ENCODE measurements at places on chromosomes 13 and 19.
A peak's percentile ranks its signal among the peaks of the same experiment; 100 is the strongest.

DNA sequence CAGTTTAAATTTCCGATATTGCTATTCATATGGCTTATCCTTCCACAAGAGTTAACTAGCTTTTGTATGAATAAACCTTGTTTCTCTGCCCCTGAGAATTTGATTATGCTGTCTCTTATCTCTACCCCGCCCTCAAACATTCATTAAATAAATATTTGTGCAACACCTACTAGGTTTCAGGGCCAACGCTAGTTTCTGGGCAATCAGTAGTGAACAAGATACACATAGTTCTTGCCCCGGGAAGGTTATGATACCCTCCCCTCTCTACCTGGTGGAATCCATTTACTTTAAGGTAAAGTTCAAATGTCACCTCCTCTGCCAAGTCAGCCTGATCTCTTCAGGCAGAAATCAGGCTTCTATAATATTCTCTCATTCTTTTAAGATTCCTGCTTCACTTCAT is 16.6 kb upstream of the USP12 start:
- DNase-seq = no peak

GRCh38 chr19:33440682-33441081 is 67.2 kb downstream of the CEBPG start:
- DNase-seq = no peak

DNA sequence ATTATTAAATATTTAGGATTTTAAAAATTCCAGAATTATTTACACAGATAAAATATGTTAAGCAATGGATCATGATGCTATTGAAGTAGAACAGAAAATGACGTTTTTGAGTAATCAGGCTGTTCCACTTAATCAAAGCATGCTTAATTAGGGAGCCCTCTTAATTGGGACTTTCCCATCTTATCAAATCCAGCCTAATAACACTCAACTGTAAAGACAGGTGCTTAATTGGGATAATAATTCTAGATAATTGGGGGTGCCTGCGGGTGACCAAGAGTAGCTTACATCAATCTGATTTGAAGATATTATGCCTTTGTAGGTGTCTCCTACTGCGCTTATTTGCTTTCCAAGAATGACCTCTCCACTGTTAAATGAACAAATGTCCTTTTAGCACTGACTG is 742.2 kb upstream of the SLITRK6 start:
- no peak for DNase-seq

DNA sequence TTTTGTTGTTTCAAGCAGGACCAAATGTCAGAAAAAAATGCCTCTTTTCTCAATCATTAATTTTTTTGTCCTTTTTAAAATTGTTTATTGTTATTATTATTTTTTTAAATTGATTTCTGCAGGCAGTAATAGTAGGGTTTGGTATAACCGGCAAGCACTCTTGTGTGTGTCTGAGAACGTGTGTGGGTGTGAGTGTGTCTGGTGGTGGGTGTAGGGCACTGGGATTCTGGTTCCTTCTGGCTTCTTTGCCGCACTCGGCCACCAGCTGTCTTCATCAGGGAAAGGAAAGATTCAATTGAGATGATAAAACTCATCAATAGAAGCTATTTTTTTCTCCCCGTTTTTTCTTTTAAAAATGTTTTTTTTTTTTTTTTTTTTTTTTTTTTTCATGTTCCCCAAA is 56.4 kb downstream of the IER2 start:
- DNase-seq = no peak

- no peak for DNase-seq
Measured at GRCh38 chr19:19485161-19485997, 30.0 kb downstream of the TSSK6 start.

DNA sequence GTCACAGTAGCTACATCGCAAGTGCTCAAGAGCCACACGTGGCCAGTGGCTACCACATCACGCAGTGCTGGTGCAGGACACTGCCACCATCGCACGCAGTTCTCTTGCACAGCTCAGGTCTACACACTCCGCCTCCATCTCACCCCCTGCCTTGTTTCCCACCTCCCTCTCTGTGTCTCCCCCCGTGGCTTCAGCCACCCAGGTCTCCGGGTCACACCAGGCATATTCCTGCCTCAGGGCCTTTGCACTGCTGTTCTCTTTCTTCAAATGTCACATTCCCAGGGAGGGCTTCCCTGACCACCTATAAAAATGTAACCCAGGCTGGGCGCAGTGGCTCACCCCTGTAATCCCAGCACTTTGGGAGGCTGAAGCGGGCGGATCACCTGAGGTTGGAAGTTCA is 10.6 kb downstream of the CCDC8 start:
- no peak for DNase-seq

DNA sequence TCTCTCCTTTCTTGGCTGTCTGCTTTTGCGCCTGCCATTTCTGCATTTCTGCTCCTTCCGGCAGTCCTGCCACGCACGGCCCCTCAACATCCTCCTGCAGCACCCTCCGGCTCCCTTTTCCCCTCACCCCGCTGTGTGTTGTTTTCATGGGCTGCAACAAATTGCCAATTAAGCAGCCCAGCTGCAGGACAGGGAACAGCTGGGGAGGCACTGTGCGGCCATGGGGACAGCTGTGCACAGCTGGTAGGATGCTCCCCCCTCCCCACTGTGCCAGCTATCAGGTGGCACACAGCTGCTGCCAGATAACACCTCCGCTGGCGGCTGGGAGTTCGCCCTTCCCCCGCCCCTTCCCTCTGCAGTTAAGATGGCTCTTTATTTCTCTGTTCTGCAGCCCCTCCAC is 25.4 kb downstream of the LYL1 start:
- no peak for DNase-seq

- peak; percentile 78 for DNase-seq
Measured at GRCh38 chr19:46529622-46530451, 34.2 kb upstream of the PNMA8B start.

DNA sequence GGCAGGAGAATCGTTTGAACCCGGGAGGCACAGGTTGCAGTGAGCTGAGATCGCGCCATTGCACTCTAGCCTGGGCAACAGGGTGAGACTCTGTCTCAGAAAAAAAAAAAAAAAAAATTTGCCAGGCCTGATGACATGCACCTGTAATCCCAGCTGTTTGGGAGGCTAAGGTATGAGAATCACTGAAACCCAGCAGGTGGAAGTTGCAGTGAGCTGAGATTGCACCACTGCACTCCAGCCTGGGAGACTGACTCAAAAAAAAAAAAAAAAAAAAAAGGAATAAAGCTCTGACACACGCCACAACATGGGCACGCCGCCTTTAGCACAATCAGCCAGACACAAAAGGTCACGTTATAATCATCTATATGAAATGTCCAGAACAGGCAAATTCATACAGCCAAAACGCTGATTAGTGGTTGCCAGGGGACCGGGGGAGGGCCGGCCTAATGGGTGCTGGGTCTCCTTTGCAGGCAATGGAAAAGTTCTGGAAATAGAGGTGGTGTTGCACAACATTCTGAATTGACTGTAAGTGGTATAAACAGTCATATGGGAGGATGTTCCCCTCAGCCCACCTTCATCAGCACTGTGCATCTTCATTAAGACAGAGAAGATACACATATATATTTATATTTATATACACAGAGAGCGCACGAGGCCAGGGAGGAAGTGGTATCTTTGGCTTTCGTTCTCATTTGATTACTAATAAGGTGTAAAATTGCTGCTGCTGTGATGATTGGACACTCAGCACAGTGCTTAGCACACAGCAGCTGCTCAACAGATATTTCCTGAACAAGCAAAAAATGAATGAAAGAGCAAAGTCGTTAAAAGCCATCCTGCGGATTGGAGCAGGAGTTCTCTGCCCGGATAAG is 3.8 kb downstream of the HSPBP1 start:
- peak; percentile 39 for DNase-seq

DNA sequence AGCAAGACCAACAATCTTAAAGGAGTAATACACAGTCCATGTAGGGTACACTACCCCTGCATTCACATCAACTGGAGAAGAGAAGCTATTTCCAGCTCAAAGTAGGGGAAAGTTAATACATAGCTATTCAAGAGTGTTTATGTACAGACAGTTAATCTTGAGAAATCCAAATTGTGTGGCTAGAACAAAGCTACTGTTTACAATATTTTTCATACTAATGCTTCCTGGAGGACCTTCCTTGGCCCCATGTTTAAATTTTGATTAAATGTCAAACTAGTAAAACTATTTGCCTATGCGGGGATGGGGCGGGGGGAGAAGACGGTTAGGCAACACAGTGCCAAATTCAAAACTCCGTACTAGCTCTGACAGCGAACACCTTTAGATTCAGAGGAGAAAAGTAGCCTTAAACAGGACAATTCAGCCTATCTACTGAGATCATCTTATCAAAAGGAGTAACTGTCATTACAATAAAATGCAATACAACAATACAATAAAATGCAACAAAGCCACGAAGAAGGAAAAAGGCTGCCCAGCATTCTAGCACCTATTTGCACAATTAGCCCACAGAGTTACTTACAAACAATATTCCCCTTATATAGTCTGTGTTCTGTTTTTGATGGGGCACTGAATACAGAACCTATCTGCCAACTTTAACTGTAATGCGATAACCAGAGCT is 29.1 kb downstream of the BRD4 start:
- no peak for DNase-seq

GRCh38 chr13:93857126-93857525 is 622.4 kb downstream of the DCT start:
- DNase-seq = no peak

- DNase-seq = peak; percentile 23
Measured at GRCh38 chr19:17076543-17076991, 990 bp downstream of the MYO9B start.

- DNase-seq = no peak
Measured at GRCh38 chr13:60158321-60158801, 5.4 kb downstream of the DIAPH3 start.
